ENCODE measurements at places on chromosomes 7 and 10.

DNA sequence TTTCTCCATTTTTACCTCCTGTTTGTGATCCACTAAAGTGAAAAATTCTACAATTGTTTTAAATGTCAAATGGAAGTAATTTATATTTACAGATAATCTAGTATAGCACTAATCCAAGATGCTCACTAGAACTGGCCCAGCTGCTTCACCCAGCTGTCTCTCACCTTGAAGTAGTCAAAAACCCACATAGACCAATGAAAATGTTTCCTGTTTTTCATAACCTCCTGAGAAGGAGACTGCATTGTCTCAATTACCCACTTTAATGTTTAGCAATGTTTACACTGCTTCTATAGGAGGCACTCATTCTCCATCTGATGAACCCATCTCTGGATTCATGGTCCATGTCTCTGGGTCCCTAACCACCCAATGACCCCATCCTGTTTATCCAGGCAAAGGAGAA, 56.1 kb upstream of the ADO start:
- DNase-seq, result no peak

DNA sequence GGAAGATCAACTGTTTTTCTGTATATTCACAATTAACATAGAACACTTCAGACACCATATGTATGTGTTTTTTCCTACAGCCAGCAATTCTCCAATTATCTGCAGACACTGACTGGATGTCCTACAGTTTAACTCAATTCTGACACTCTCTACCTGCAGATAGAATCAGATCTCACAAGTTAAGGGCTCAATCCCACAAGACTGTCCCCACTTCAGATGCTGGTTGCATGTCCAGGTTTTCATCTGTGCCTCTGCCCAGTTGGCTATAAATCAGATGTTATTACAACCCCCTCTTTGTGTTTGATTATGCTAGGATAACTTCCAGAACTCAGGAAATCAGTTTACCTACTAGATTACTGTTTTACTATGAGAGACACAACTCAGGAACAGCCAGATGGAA, 295.9 kb downstream of the TWIST1 start:
- no peak for DNase-seq

GRCh38 chr10:104612571-104613205, 28.4 kb upstream of the SORCS3 start:
- no peak for DNase-seq

- DNase-seq, result no peak
Observed at GRCh38 chr10:52740913-52741675, 31.5 kb downstream of the MBL2 start.

- no peak for DNase-seq
Observed at GRCh38 chr7:73715648-73716317, 3.7 kb downstream of the STX1A start.

DNA sequence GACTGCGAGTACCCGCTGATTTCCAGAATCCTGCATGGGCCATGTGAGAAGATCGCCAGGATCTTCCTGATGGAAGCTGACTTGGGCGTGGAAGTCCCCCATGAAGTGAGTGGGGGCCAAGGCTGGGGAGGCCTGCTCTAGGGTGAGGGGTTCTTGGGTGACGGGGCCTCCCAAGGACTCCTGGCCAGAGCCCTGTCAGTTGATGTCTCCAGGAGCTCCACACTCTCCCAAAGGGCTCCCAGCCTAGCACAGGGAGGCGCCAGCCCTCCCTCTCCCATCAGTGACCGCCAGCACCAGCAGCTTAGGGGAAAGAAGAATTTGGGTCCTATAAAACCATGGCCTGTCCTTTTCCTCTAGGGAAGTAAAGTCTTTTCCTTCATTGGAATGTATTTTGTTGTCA, 9.8 kb upstream of the ZNF22 start:
- no peak for DNase-seq

DNA sequence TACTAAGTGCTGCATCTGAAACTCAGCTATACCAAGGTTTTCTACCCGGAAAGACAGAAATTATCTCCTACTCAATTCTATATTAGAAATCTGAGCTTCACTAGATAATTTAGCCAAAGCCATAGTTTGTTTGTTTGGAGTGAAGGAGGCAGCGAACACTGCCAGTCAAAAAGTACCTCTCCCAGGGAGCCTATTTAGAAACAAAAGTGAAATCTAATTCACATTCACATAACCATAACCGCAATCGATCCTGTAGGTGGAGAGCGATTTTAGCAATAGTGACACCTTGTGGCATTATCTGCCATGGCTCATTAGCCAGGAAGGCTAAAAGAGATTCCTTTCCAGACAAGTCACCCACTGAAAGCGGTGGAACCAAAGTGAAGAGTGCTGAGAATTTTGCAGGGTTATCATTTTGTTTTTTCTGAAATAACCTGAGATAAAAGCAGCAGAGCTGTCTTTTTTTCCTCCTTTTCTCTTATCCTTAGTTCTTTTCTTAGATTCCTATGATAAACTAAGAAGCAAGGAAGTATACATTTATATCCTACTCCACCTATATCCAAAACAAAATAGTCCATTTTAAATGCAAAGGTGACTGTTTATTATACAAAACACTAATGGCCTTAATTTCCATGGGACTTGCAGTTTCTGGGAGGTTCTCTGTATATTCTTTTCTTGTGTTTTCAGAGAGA, 83.7 kb upstream of the BET1 start:
- no peak for DNase-seq

DNA sequence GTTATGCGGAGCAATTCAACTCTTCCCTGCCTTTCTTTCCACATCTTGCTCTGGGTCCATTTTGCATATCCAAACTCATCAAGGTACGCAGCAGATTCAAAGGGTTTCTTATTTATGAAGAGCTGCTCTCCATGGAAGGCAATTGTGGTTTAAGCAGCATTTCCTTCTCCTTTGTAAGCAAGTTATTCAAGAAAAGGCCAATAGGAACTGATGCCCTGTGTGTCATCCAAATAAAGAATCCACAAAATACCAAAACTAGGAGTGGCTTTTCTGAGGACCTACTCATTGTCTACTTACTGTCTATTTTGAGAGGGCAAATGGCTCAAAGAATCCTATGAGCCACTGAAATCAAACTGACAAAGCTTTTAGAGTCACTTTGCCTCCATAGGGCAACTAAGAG, 253.1 kb downstream of the PTEN start:
- DNase-seq, result no peak

- DNase-seq, result no peak
Observed at GRCh38 chr10:88986549-88987242, 3.9 kb upstream of the FAS start.

GRCh38 chr10:118394301-118395200, 52.4 kb upstream of the FAM204A start:
- no peak for DNase-seq

GRCh38 chr7:143938379-143939243, 3.6 kb downstream of the OR2F2 start:
- DNase-seq, result no peak

DNA sequence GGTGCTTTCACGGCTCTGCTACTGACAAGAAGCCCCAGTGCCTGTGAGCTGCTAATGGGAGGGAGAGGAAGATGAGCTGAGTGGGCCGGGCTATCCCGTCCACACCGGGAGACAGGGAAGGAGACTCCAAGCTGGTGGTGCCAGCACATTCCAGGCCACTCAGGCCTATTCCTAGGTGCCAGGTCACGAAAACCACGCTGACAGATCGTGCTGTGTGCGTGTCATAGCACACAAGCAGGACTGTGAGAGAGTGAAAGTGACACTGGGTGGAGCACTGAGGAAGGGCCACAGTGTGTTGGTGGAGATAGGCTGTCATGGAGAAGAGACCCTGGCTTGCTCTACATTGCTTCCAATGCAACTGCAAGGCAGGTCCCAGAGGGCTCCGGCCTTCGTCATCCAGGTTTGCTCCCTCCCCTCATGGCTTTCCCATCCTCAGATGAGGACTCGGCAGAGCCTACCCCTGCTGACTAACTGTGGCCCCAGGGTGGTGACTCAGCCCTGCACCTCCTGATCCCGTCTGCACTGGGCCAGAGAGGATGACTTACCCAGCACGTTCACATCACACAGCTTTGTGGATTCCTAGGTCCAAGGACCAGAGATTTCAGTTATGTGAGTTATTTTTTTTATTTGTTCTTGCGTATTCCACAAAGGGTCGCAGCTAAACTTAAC, 167.3 kb downstream of the EGFR start:
- no peak for DNase-seq

All from activated naive CD8-positive, alpha-beta T cell treated with anti-CD3 and anti-CD28 coated beads, Interleukin-2, amount 50 U/mL, for 16 hours (primary cell).